ENCODE measurements at places on chromosomes 1 and 21.

DNA sequence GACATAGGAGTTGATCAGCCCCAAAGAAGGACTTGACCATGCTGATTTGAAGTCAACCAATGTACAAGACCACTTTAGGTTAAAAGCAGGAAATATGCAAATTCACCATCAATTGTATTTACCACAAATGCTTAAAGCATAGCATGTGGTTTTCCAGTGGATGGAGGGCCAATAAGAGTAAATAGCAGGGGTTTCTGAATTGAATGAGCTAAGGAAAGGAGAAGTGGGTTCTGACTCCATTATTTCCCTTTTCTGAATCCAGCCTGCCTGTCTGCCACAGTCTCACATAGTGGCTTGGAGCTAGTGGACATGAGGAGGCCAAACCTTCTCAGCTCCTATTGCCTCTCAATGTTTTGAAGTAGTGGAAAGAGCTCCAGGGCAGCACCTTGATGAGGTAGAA is 7.2 kb upstream of the TNFSF18 start:
- DNase-seq: no peak

DNA sequence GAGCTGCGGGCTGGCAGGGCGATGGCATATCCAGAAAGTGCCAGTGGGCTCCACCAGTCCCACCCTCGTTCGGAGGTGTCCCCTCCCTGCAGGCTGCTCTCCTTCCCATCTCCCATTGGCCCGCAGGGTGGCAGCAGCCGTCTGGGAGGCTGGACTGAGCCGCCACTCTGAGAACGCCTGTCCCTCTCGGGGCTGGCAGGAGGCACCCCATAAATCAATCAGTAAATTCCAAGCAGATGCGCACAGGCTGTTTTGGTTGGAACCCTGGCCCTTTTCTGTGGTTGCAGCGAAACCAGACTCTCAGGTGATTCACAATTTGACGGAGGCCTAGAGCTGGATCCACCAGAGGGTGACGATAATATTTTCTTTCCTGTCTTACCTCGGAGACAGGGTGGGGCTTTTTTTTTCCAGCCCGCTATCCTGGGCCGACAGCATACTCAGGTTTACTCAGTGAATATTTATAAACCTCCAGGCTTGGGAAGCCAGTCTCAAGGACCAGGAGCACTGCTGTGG is 99.7 kb downstream of the GLIS1 start:
- DNase-seq: no peak

GRCh38 chr1:26853600-26853999 is 9.3 kb upstream of the SFN start:
- no peak for DNase-seq

- DNase-seq: no peak
These were observed 130.6 kb downstream of the AKT3 start for GRCh38 chr1:243719476-243719875.

DNA sequence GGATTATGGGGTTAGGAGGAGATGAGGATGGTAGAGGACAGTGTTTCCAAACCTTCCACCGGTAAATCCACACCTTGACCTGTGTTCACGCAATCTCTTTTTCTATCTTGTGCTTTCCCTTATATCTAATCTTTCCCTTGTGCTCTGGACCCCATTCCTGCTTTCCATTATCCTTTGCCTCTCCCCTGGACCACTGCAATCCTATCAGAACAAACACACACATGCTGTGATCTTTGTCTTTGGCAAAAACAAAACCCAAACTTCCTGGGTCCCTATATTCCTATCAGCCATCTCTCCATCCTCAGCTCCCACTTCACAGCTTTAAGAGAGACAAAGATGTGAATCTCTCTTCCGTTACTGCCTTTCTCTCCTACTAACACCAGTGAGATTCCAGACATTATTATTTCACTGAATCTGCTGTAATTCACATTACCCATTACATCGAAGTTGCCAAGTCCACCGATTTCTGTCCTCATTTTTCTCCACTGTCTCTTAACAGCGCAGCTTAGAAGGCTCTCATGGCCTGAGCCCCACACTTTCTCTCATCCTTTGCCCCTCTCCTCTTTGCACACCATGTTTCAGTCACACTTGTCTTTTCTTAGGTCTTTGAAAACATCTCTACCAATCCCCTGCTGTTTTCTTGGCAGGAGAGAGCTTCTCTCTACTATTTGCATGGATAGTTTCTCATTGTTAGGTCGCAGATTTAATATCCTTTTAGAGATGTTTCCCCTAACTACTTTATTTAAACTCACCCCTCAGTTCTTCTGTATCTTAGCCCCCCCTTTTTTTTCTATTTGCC is 230.0 kb upstream of the B3GALT2 start:
- no peak for DNase-seq

DNA sequence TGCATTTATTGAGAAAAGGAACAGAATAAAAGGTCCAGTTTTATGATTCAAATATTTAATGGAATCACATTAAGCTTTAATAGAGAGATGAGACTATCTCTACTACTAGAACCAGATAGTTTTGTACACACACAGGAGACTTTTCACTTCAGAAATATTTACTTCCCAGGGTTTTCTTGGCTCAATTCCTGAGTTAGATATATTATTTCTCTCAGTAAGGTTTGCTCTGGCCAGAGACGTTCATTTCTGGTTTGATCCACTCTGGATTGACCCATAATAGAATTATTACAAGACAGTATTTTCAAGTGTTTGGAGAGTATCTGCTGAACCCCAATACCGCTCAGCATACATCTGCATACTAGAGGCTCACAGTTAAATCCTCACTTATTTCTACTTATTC is 1.3 kb upstream of the RCOR3 start:
- no peak for DNase-seq

DNA sequence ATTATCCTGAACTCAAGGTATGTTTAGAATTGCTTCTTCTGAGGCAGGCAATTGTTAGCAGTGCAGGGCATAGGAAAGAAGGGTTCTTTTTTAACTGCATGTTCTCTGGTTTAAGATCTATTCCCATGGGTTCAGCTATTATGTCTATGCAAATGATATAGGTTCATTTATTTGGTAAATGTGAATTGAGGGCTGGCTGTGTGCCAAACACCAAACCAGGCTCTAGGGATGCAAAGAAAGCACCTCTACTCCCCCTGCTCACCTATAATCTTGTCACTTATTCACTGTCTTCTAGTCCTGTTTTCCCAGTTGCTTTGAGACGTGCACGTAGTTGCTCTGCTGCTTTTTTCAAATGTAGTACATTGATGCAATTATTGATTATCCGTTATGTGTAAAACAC is 691 bp upstream of the KIFAP3 start:
- no peak for DNase-seq

DNA sequence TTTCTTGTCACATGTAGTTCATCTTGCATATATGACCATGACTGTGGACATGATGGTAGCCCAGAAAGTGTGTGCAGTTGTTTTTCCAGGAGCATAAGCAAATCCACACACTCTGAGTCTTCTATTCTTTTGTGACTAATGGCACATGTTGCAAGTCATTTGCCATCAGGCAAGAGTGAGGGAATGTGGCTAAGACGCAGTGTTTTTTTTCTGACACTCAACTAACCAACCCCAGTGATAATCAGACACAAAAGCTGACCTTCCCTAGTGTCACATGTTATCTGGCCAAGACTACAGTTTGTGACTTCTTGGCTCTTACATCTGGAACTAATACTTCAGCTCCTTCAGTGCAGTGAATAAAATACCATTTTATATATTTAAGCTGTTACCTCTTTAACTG is 108.8 kb downstream of the ITSN1 start:
- no peak for DNase-seq

DNA sequence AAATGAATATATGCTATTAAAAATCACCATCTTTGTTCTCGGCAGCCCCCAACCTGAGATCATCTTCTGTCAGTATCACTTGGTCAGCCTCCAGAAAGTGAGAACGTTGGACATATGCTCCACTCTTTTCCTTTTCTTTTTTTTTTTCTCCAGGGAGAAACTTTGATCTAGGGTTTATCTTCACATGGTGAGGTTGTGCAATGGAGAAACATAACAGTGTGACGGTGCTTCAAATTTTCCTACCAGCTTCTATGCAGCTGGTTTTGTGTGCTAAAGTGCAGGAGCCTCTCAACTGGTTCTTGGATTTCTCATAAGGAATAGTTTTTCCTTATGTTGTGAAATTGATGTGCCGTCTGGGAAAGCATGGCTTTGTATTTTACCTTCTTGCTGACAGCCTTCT is 1202.9 kb downstream of the NCAM2 start:
- no peak for DNase-seq

GRCh38 chr1:246699095-246699735 is 25.0 kb upstream of the SCCPDH start:
- DNase-seq: peak; percentile 52

DNA sequence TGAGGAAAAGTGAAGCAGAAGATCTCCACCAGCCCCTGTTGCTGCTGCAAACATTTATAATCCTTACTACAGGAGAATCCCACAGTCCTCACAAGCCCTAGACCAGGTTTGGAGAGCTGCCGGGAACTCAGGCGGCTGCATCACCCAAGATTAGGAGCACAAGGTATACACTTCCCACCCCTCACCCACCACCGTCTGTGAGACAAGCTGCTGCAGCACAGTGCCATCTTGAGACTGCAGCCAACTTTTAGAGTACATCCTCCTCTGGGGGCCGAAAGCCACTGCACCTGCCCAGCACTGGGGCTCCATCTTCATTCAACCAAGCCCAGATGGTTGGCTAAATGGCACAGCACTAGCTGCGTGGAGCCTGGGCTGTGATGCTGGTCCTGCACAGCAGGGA is 13.8 kb downstream of the OLFML3 start:
- no peak for DNase-seq

- DNase-seq: no peak
These were observed 52.8 kb upstream of the ACADM start for GRCh38 chr1:75671708-75672107.

All from stimulated activated CD8-positive, alpha-beta memory T cell treated with anti-CD3 and anti-CD28 coated beads, Interleukin-15, amount 100 ng/mL, for 24 hours (primary cell).